AG08396 (cell line): ENCODE measurements at places on chromosomes 3 and 15.

- peak; percentile 46 for DNase-seq
Observed at GRCh38 chr3:177816667-177817208, 619.5 kb upstream of the TBL1XR1 start.

GRCh38 chr3:48088056-48088748, 72.0 kb upstream of the MAP4 start:
- DNase-seq: peak; percentile 16

DNA sequence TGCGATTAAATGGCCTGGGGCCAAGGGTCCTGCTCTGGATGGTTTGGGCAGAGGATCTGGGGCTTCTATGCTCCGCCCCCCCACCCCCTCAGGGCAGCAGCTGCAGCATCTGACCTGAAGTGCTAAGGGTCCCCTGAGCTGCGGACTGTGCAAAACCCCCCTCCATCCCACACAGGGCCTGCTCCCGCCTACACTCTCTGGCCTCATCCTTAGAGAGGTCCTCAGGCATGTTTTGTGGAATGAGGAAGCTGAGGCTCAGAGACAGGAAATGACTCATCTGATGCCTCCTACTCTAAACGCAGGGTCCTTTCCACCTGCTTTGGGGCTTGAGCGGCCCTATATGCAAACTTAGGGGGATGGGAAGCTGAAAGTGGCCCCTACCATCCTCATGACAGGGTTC, 59.5 kb upstream of the CTSH start:
- peak; percentile 68 for DNase-seq

DNA sequence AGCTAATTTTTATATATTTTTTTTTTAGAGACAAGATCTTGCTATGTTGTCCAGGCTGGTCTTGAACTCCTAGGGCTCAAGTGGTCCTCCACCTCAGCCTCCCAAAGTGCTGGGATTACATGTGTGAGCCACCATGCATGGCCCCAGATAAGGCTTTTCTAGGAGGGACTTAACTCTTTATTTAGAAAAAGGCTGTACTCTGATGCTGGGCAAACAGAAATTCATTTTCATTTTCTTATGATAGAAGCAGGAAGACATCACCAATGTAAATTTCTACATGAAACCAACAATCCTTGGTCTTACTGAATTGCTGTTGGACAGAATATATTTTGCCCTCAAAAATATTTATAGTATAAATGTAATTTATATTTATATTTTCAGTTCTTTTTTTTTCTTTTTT, 9.6 kb downstream of the NIPA1 start:
- no peak for DNase-seq

DNA sequence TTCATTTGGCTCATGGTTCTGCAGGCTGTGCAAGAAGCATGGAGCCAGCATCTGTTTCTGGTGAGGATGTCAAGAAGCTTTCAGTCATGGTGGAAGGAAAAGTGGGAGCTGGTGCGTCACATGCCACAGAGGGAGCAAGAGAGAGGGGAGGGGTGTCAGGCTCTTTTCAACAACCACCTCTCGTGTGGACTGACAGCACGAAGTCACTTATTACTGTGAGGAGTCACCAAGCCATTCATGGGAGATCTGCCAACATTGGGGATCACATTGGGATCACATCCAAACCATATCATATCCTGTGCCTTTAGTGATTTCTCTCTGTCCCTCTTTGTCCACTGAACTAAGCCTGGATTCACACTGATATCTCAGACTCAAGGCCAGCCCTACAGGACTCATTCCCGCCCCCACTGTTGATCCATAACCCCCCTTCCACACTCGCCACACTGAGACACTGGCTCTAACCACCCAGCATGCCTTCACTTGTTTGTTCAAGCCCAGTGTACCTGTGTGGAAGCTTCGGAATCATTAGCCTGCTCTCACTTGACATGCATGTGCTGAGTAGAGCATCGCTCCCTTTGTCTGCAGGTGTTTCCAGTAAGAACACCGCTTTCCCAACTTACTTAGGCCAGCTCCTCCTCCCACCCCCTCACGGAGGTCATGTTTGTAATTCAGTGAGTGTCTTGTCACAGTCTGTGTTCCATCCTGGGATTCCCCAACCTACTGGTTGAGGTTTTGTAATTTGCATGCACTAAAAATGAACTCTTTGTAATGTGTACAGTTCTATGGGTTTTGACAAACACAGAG, 132.2 kb downstream of the KLF13 start:
- no peak for DNase-seq

DNA sequence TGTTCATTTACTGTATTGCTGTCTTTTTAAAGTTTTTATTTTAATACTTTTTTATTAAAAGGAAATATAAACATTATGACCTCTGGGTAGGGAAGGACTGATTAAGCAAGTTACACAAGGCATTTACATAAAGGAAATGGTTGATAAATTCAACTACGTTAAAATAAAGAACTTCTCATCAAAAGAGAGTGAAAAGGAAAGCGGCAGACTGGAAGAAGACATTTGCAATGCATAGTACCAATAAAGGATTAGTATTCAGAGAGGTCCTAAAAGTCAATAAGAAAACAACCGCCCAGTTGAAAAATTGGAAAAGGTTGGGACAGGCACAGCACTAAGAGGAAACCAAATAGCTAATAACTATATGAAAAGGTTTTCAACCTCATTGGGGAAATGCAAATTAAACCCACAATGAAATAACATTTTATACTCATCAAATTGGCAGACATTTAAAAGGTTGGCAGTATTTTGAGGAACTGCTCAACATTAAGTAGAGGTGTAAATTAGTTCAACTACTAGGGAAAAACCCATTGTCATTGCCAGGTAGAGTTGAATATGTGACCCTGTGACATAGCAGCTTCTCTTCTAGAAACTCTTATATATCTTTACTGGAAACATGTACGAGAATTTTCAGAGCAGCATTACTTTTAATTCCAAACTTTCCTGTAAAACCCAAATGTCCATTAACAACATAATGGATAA, 9.5 kb downstream of the PDE8A start:
- no peak for DNase-seq
